Lung (tissue), 17 donors: ENCODE measurements at places on chromosomes 5 and 9. TPM values are rescaled to one million over a fixed set of nuclear protein-coding genes. Genes with fewer than 3 reads are reported as not detected.

Gene CENPK
- total RNA-seq, result 5.6 TPM

Gene SLC36A2
- total RNA-seq, result not detected

Gene THBS4
- 4.2 TPM for total RNA-seq

Gene LCN10
- total RNA-seq, result 4.7 TPM

Gene GPR150
- total RNA-seq, result 0.34 TPM

Gene MEIKIN
- total RNA-seq, result not detected

Gene FAM78A
- total RNA-seq, result 10.8 TPM

Gene ADAMTS6
- total RNA-seq, result 6.2 TPM

Gene GPSM1
- total RNA-seq, result 28.5 TPM

Gene OR1J2
- not detected for total RNA-seq

Gene PCDHA13
- 2.9 TPM for total RNA-seq

Gene ROR2
- 12.1 TPM for total RNA-seq

Gene ARHGEF37
- 4.5 TPM for total RNA-seq

Gene ZNF79
- 9.3 TPM for total RNA-seq

Gene DNAI1
- 12.8 TPM for total RNA-seq

Gene CCL19
- total RNA-seq, result 19.9 TPM
